HepG2 (cell line): ENCODE measurements at places on chromosomes 3 and 15. TPM values are rescaled to one million over a fixed set of nuclear protein-coding genes. Genes with fewer than 3 reads are reported as not detected.

- peak; percentile 28 for DNase-seq
Measured at GRCh38 chr3:41317718-41318117, 118.4 kb downstream of the CTNNB1 start.

GRCh38 chr3:55609230-55609827, 122.2 kb upstream of the WNT5A start:
- DNase-seq, result no peak

- no peak for DNase-seq
Measured at GRCh38 chr15:74301583-74302361, 65.6 kb downstream of the CCDC33 start.

The LRRC34 gene
- total RNA-seq, result not detected in 2 replicates

- no peak for DNase-seq
Measured at GRCh38 chr15:50098545-50098944, 20.5 kb downstream of the ATP8B4 start.

DNA sequence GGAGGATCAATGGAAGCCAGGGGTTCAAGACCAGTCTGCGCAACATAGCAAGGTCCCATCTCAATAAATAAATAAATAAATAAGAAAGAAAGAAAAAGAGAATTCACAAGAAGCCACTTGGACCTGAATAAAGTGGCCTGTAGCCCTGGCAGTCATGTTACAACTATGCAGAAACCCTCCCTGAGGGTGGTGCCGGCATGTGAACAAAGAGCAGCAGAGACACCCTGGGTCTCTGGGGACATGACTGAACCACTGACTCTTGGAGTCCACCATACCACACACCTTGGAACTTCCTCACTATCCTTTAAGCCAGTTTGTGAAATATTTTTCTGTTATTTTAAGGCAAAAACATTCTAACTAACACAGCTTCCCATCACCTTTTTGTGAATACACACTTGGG, 93.0 kb downstream of the MEIS2 start:
- no peak for DNase-seq

DNA sequence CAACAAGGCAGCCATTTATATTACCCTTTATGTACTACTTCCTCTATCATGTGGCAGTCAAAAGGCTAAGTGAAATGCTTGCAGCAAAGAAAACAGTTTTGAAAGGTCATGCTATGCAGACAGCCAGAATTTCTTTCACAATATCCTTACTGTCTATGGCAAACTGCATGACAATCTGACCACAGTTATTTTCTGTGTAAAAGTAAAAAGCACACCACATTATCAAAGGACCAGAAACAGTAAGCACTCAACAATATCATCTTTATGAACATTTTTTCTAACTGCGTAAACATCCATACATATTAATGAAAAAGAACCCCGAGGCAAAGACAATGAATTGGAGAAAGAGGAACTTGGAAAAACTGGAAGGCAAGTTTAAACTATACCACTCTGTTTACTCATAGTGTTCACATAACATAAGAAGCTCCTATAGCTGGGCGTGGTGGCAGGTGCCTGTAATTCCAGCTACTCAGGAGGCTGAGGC, 47.9 kb downstream of the PIK3CB start:
- DNase-seq, result peak; percentile 75

GRCh38 chr3:188037965-188038581, 115.9 kb upstream of the LPP start:
- no peak for DNase-seq

DNA sequence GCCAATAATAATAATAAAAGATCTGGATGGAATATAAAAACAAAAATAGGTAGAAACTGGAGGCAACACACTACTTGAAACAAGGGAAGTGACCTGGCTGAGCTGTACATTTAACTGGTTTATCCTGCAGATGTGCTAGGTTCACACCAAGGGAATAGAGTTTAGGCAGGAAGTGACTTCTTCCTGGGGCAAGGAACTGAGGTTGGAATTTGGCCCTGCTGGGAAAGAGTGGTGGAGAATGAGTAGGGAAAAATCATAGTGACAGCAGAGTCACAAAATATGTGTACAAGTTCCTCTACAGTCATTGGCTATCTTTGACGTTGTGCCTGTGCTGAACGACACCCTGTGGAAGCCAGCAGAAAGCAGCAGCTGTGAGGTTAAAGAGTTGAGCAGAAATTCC, 44.1 kb downstream of the ARHGAP11B start:
- DNase-seq, result no peak

DNA sequence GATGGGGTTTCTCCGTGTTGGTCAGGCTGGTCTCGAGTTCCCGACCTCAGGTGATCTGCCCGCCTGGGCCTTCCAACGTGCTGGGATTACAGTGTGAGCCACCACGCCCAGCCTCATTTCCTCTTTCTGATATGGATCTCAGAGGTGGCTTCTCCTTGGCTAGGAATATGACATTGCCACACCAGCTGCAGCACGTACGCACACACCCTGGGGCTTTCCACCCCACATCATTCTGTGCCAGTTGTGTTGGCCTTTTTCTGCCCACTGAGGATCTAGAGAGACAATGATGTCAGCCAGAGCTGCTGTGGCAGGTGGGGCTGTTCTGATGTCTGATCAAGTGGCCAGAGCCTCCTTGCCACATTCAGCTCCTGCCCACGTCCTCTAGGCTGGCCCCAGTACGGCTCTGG, 29.0 kb downstream of the TMEM45A start:
- DNase-seq, result no peak
